Amygdala (tissue), 56 donors: ENCODE measurements at places on chromosomes 5 and 9.

DNA sequence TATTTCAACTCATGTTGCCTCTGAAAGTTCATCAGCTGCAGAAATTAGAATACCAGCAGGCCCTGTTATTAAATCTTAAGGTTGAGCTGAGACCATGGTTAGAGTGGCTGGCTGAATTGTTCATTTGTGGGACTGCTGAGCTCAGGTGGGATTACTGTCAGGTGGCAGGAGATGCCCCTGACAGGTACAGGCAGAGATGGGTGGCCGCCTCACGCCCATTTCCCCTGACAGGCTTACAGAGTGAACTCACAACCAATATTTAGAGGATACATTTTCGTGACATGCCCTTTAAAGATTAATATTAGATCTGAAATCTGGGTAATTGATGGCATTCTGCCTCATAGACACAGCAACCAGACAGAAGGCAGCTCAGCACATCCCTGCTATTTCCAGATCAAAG is 136.0 kb downstream of the MVB12B start:
- no peak for DNase-seq

DNA sequence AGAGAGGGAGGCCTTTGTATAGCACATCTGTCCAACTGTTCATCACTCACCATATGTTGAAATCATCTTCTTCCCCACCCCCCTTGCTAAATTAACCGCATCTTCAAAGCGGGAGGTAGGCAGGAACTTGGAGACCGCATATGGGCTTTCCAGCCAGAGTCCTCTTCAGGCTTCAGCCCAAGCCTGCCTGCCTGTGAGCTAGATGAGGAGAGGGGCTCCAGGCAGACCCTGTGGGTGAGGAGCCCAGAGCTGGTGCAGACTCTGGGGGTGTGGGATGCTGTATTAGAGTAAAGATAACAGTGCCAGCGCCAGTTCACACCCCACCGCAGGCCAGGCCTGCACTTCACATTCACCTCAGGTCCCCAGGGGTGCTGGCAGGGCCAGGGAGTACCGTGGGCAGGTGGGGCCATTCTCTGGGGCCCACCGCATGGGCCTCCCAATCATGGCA is 16.2 kb downstream of the PRRC2B start:
- no peak for DNase-seq

DNA sequence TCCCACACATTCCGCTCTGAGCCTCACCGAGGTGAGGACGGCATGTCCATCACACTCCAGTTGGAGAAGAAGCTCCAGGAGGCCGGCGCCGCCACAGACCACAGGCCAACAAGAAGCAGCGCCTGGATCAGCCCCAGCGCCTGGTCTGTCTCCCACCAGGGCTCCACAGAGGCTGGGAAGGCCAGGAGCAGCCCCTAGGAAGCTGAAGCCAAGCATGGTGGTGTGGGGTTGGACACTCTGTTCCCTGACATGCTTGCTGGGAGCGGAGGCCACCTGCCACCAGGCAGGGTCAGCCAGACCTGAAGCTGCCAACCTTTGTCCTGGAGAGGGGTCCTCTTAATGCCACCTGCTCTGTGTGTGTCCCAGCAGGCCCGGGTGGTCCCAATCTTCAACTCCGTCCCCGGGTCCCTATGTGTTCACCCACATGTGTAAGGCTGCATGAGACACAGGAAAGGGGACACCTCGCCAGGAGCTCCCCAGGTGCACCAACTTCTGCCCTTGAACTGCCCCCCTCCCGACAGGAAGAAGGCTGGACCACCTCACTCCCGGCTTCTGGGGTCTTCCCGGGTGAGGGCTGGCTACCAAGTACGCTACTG is 140.1 kb upstream of the PPP1R26 start:
- DNase-seq = no peak

GRCh38 chr5:79575996-79576395 is 36.2 kb upstream of the TENT2 start:
- DNase-seq = no peak

GRCh38 chr9:70403166-70403565 is 11.3 kb downstream of the KLF9 start:
- DNase-seq = no peak

DNA sequence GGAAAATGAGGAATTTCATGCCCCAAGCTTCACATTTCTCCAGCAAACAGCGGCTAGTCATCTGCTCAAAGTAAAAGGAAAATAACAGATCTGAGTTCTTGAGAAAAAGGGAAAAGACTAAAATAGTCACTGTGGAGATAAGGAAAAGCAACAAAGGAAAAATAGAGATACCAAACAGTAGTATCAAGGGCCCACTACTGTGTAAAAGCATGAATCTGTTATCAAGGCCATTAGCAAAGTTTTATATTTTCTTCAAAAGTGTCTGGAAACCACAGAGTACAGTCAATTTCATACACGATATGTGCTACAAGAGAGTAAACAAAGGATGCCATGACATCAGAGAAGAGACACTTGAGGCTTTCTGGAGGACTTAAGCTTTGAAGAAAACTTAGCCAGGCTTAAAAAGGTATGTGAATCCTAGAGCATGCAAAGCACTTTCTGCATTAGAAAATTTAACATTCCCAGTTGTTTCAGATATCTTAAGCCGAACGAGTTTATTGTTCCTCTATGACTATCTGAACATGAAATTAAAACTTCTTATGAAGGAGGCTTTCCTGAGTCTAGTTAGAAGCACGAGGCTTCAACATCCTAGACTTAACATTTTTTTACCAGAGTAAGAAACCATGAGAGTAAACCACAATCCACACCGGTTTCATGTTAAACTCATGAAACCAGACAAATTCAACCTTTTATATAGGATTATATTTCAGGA is 1.2 kb downstream of the TTC33 start:
- DNase-seq = no peak

- DNase-seq = no peak
These were observed 64.0 kb downstream of the SFXN1 start for GRCh38 chr5:175542232-175542965.

DNA sequence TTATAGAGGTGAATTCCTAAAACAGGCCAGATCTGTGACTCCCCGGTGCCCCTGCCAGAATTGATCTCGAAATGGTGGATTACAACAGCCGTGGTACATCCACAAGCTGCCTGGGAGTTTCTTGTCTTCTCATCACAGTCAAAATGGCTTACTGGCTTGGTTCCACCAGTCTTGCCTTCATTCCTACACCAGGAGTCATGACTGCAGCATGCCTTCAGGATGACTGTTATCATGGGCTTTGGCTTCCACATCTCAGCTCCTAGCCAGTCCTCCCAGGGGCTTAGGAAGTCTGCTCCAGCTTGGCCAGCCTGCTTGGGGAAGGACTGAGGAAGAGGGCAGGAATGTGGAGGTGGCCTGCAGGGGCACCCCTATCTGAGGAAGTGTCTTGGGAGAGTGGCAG is 132.9 kb upstream of the NR3C1 start:
- DNase-seq = no peak

- DNase-seq = no peak
These were observed 12.6 kb downstream of the SKP2 start for GRCh38 chr5:36164461-36164860.

DNA sequence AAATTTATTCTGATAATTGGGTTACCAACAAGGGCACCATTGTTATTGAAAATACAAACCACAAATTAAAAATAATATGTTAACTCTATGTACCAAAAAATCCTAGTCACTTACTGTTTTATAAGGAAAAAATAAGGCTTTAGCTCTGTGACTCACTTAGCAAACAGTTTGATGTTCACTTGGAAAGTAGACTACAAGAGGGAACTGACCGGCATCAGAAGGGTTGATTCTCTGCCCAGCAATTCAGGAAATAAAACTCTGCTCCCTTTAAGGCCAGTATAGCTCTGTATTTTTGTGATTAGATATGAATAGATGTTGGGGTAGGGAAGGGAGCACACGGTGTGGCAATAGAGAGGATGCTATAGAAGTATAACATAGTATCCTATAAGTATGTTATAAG is 671.3 kb downstream of the LRRC70 start:
- no peak for DNase-seq

DNA sequence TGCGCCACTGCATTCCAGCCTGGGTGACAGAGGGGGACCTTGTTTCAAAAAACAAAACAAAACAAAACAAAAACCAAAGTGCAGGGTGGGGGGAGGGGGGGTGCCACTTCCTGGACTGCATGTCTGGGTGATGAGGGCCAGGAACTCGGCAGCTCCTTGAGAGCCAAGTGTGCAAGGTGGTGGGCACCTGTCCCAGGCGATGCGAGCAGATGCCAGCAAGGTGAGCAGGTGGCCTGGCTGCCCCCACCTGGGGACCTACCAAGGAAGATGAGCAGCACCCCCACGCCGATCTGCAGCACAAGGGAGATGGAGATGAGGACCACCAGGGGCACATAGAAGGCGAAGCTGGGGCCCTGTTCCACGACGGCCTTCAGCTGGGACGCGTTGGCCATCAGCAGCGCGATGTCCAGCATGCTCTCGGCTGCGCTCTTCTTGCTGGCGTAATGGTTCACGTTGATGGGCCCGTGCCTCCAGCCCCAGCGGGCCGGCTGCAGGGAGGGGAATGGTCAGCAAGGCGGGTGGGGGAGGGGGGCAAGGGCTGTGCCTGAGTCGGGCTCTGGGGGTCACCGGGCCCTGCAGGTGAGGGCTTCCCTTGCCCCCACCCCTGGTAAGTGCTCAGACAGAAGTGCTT is 7.8 kb downstream of the NINJ1 start:
- no peak for DNase-seq
